ENCODE measurements at places on chromosomes 5 and 9.

DNA sequence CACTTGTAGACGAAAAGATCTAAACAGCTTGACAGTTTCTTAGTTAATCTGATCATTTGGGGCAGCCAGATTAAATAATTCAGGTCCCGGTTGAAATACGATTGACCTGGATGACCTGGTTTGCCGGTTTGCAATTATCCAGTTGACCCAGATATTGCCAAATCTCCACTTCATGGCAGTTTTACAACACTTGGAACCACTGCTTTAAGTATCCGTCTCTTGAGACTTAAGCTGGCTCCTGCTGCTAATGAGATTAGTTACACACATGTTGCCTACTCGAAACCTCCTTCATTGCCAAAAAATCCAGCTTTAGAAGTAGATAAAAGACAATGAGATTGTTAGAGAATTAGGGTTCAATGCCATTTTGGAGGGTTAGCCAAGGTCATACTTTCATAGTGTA is 136.2 kb upstream of the HAPLN1 start:
- DNase-seq: no peak

- DNase-seq: no peak
Measured at GRCh38 chr5:30849931-30850710, 343.4 kb upstream of the CDH6 start.

- peak; percentile 41 for DNase-seq
Measured at GRCh38 chr5:39072925-39073766, 1.1 kb downstream of the RICTOR start.

GRCh38 chr5:127517480-127518318 is at the start of gene PRRC1:
TSS of gene PRRC1 (plus strand) at chr5:127517640. CDS start at chr5:127523480, 5,840 bp downstream.
- DNase-seq: peak; percentile 25

GRCh38 chr5:178895615-178896571 is at the start of gene ZFP2:
TSS of gene ZFP2 (plus strand) at chr5:178895913. CDS start at chr5:178931314, 35,401 bp downstream.
- DNase-seq: no peak

DNA sequence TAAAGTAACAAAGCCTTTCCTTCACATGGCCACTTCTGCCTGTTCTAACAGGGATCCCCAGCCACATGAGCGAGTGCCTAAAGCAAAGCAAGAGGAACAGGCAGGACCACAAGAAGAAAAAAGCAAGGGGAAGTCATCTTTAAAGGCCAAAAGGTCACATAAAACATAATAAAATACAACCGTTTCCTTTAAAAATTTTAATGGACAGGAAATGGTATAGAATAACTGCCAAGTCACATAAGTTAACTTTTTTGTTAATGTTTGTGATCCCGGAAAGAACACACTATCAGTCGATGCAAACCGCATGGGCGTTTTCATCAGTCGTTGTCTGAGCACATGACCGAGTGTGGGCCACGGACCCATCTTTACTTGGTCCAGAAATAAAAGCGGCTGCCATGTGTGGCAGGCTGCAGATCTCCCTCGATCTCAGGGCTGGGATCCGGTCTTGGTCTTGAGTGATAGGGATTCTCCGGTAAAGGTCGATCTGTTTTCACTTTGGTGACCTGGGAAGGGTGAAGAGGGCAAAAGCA is 15.6 kb downstream of the NDUFA8 start:
- DNase-seq: no peak

GRCh38 chr5:54018438-54018837 is 291.9 kb downstream of the ARL15 start:
- no peak for DNase-seq

DNA sequence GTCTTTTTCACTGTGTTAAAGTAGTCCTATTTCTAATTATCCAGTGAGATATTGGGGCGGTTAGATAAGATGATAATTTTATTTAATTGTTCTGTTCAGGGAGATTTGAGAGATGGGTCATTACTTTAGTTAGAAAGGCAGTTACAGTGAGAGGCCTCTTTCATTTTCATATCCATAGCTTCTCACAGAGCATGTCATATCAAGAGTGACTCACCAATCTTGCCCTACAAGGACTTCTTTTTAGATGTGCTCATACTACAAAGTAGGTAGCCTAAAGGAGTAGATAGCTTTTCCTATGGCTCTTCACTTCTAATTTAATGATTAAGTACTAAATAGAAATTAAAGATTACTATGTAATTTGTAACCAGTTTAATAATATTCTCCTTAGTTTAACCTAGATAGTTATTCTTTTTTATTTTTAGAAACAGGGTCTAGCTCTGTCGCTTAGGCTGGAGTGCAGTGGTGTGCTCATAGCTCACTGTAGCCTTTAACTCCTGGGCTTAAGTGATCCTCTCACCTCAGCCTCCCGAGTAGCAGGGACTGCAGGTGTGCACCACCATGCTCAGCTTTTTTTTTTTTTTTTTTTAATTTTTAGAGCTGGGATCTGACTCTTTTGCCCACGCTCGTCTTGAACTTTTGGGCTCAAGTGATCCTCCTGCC is 71.0 kb downstream of the FER start:
- no peak for DNase-seq

DNA sequence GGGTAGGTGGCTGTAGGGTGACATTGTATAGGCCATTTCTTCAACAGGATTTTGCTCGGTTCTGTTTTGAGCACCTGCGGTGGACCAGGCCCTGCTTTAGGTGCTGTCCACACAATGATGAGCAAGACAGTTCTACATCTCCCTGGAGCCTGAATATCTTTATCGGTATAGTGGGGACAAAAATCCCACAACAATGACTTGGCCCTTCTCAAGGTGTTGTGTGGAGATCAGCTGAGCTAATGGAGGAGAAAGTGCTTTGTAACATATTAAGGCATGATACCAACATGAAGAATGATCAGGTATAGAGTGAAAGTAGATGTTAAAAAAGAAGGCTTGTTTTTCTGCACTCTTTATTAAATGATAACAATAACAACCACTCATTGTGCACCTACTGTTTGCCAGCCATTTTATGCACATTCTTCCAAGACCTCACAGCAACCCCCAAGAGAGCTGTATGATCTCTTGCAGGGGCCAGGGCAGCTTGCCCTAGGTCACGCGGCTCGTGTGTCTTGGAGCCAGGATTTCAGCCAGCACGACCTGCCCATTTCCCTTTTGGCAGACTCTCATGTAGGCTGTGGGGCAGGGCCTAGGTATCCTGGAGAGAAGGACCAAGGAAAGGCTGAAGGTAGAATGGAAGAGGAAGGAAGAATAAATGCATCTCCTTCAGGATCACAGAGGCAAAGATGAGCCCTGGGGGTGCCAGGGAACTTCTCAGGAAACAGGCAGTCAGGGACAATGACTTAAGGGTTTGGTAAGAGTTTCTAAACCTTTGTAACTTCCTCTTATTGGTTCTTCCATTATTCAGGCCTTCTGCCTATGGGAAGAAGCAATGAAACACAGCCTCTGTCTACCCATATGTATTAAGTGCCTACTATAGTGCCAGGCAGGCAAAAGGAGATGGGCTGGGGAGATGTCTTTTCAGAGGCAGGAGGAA is 50.0 kb upstream of the PPARGC1B start:
- peak; percentile 77 for DNase-seq

DNA sequence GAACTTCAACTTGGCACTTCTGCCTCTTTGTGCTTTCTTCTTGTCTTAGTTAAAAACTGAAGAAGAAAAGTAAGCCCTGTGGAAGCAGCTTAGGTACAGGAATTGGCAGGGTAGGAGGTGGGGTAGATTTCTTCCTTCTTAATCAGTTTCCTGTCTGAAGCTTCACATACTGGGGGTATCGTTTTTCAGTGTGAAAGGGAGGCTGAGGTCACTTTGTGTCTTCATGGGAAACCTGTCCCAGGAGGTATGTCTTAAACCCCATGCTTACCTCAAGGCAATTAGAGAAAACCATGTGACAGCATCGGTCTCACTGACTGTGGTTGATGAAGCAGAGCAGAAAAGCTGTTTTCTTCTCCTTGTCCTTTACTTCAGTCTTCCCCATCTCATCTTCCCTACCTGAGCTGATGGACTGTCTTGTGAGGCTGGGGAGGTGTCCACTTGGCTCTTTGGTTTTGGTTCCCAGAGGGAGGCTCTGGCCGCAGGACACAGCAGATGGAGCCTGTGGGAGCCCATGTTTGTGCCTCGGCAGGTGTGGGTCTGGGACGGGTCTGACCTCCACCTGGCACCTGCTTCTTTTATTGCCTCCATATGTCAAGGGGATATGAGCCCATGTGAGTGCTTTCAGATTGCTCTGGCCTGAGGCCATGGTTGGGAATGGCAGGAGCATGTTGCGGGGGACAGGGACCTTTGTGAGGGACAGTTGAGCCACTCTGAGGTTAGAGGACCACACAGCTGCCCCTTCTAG is 47.0 kb downstream of the SH3GL2 start:
- DNase-seq: no peak

DNA sequence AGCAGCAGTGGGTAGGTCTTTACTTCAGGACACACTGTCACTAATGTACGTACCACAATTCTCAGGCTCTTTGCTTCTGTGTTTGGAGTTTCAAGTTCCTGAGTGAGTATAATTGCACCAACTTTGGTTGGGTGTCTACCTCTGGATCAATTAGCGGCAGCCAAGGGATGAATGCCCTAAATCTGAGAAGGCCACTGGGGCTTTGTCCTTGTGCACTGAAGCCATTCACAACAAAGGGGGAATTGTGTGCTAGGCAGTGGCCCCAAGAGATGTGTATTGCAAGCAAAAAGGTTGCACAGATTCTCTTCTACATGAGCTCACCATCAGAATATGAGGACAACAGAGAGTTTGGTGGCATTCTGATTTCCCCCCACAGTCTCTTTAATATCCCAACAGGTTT is 3.9 kb upstream of the PHF24 start:
- DNase-seq: no peak

- DNase-seq: no peak
Measured at GRCh38 chr5:91214571-91214970, 168.5 kb downstream of the ARRDC3 start.

- no peak for DNase-seq
Measured at GRCh38 chr5:53446908-53447307, 33.5 kb upstream of the FST start.

- no peak for DNase-seq
Measured at GRCh38 chr5:44426944-44427343, 37.7 kb upstream of the FGF10 start.

DNA sequence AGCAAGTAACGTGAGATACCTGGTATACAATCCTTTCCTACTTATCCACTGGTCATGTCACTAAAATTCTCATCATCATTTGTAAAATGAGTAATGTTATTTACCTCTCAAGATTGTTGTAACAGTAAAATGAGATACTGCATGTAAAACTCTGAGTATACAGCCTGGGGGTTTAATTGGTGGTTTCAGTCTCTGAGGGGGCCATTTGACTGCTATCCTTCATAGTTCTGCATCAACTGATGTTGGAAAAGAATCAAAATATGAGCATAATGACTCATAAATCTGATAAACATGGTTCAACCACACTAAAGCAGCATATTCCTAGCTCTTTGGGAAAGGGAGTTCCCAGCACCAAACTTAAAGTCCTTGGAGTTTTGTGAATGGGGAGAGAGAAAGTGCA is 181.0 kb upstream of the GHR start:
- no peak for DNase-seq

DNA sequence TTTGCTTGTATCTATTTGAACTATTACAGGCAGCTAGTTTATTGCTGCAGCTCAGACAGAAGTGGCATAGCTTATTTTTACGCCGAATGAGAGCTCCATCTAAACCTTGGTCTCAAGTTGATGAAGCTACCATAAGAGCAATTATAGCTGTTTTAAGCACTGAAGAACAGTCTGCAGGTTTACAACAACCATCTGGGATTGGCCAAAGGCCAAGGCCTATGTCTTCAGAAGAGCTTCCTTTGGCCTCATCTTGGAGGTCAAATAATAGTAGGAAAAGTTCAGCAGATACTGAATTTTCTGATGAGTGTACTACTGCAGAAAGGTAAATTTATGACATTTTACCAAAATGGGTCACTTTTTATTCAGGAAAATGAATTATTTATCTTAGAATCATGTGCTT is 67.9 kb downstream of the YTHDC2 start:
- DNase-seq: no peak

DNA sequence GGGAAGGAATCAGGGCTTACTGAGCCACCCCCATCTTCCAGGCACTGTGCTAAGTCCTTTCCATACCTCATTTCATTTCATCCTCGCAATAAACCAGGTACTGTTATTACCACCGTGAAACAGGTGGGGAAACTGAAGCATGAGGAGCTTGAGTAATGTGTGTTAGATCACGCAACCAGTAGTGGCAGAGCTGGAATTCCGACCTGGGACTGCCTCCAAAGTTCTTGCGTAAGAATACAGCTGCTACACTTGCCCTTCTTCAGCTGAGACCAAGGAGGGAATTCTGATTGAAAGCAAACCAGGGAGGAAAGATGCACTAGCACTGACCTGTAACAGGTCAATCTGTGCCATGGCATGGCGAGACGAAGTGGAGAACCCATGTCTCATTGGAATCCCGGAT is 113.4 kb upstream of the MSX2 start:
- no peak for DNase-seq

DNA sequence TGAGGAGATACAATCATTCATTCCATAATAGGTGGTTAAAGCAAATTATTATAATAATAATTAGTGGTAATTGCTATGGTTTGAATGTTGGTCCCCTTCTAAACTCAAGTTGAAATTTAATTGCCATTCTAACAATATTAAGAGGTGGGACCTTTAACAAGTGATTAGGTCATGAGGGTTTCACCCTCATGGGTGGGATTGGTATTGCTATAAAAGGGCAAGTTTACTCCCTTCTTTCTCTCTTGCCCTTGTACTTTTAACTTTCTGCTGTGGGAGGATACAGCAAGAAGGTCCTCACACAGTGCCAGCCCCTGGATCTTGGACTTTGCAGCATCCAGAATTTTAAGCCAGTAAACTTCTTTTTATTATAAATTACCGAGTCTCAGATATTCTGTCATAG is 101.9 kb upstream of the PARP8 start:
- DNase-seq: no peak

DNA sequence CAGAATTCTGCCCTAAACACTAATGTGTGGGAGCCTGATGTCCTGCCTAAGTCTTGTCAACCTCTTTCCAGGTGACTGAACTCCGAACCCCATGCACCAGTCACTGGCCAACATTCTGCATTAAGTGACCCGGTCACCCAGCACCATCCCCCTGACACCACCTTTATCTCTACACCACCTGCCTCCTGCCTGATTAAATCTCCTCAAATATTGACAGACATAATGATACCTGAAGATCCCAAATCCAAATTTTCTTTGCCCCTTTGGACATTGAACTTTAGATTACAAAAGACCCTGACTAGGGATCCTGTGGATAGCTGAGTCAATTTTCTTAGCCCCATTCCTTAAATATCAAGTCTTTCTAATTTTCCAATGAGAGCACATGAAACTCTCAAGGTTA is 150.1 kb downstream of the GHR start:
- no peak for DNase-seq

DNA sequence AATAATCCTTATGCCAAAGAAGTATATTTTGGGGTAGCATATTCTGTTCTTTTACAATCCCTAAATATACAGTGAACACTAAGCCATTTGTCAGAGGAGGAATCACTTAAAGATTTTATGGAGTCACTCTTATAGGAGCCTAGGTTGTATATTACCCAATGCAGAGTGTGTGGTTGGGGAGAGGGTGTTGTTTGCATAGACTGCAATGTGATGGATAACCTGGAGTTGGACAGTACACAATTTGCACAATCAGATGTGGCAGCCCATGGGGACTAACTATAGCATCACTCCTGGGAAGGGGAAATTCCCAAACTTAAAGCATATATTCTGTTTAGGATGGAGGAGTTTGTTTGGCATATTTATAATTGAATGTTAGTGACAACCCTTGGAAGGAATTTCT is 9.6 kb upstream of the NDFIP1 start:
- no peak for DNase-seq
